ENCODE measurements at places on chromosomes 6 and 20. TPM values are rescaled to one million over a fixed set of nuclear protein-coding genes. Genes with fewer than 3 reads are reported as not detected.

DNA sequence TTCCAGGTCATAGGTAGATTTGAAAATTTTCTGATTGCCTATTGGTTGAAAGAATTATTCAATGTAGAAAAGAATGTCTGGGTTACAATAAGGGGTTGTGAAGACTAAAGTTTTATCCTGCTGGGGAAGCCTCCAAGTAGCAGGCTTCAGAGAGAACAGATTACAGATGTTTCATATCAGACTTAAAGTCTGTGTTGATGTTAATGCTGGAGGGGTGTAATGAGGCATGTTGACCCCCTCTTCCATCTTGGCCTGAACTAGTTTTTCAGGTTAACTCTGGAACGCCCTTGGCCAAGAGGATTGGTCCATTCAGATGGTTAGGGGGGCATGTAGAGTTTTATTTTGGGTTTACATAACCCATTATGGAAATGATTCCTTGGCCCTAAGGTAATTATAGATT lies 356.2 kb downstream of the UTRN start:
- H3K4me3 ChIP-seq = no peak overlapping the region
- no peak for DNase-seq
- no peak overlapping the region for H3K27ac ChIP-seq
- H3K4me1 ChIP-seq = no peaks in the 10 kb centered on the region
- no peaks in the 10 kb centered on the region for H3K27me3 ChIP-seq

The LY6G6C gene
- not detected for total RNA-seq

DNA sequence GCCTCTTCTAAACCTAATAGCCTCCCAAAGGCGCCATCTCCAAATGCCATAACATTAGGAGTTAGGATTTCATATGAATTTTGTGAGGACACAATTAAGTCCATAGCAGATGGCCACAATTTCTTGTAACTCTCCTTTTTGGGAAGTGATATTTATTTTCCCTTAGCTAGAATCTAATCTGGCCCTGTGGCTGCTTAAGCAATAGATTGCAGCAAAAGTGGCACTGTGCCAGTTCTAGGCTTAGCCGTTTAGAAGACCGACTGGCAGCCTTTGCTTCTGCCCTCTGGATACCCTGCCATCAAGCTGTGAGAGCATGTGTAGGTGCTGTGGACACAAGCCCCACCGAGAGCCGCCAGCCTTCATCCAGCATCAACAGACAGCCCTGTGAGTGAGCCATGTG lies 15.9 kb upstream of the ADGB start:
- H3K4me3 ChIP-seq = no peak overlapping the region
- H3K27me3 ChIP-seq = no peaks in the 10 kb centered on the region
- peak; percentile 69 for DNase-seq
- H3K4me1 ChIP-seq = no peaks in the 10 kb centered on the region

The CASS4 gene
- 3.4 TPM for total RNA-seq

The PRR18 gene
- not detected for total RNA-seq

DNA sequence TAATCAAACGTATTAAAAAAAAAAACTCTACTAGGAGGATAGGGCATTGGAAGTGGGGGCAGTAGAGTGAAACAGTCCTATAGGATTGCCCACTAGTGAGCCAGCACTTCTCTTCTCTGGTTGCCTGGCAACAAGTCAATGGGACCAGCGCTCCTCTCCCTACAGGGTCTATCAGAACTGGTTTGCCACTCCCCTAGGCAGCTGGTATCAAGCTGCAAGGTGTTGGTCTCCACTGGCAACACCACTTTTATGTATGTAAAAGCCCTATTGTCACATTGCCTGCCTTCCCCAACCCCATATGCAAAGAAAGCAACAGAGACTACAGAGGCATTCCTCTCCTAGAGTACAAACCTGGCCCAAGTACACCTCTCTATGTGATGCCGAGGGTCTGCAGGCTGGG lies 166.9 kb upstream of the MCHR2 start:
- H3K4me3 ChIP-seq = no peak overlapping the region
- H3K27me3 ChIP-seq = peaks cover 2% of the 10 kb centered on the region
- H3K27ac ChIP-seq = no peak overlapping the region
- H3K4me1 ChIP-seq = no peaks in the 10 kb centered on the region
- no peak for DNase-seq

- DNase-seq = no peak
- no peak overlapping the region for H3K4me3 ChIP-seq
- H3K27me3 ChIP-seq = no peaks in the 10 kb centered on the region
Measured at GRCh38 chr6:87213364-87213763, 58.0 kb downstream of the ZNF292 start.

The IMPG1 gene
- total RNA-seq = 0.15 TPM

DNA sequence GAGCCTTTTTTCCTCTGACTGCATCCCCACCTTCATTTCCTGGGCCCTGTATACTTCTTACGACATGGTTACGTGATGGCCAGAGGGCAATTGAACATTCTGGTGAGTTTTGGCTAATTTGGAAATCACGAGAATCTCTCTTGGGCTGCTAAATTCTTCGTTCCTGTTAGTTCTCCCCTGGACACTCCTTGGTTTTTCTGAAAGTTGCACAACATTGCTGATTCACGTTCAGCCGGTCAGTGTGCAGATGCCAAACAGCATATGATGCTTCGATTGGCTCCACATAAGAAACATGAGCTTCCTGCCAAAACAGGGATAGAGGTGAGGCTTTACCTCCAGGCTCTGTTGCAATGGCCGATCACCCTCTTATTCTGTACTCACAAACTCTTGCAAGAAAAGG lies 119.4 kb upstream of the LY86 start:
- H3K4me3 ChIP-seq = no peak overlapping the region
- DNase-seq = peak; percentile 52
- H3K4me1 ChIP-seq = no peaks in the 10 kb centered on the region
- no peak overlapping the region for H3K27ac ChIP-seq
- no peaks in the 10 kb centered on the region for H3K27me3 ChIP-seq
- no peaks in the 10 kb centered on the region for H3K36me3 ChIP-seq

DNA sequence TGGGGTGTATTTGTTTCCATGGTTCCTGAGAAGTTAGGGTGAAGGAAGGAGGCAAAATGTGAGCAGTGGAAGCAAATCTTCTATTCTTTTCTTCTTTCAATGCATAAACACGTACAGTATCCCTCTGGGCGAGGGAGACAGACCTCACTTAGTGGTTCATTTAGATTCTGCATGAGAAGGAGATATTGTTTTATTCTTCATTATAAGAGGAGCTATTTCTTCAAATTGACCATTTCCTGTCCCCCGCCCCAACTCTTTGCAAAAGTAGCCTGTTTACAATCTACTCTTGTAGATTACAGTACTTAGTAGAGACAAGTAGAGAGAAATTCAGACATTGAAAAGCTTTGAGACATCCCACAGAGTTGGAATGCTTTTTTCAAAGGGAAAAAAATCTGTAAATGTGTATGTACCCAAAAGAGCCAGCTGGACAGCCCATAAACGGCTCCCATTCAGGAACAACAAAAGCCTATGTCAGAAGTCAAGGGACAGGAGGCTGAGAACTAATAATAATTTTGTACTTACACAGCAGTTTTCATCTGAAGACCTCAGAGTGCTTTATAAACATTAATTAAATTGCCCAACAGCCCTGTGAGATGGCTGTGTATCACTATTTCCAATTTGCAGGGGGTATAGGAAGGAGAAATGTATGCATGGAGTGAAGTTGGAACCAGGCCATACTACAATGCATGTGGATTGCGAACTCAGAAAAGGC lies 23.9 kb downstream of the CD83 start:
- no peak overlapping the region for H3K27ac ChIP-seq
- no peak overlapping the region for H3K4me3 ChIP-seq

DNA sequence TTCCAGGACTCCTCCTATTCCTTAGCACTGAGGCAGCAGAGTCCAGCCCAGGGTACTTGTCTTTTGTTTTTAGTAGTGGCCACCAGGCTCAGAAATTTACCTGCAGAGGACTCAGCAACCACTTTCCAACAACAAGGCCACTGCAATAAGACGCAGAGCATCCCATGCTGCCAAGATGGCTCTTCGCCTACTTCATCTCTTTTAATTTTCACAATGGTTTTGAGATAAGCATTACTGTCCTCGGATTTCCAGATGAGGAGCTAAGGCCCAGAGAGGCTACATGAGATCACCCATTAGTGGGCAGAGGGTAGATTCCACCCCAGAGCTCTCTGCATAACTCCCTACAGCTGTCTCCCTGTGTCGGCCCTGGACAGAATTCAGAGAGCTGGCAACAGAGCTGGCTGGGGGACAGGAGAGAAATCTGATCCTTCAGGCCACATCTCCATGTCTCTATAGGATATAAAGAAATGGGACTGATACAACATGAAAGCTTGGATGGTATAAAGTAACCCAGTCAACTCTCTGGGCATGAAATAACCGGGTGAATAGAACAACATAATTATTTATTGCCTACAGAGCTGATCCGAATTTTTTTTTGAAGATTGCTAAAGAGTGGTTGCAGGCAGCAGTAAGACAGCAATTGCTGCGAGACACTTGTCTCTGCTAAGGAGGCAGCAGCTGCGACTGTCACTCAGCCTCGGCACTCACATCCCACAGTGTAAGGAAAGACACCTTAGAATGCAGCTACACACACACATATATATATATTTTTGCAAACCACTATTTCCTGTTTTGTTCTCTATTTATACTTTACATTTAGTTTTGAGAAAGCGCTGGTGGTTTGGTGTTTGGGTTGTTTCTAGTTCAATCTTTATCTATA lies 37.2 kb downstream of the SCML4 start:
- H3K36me3 ChIP-seq = no peaks in the 10 kb centered on the region
- no peak overlapping the region for H3K27ac ChIP-seq
- H3K4me3 ChIP-seq = no peak overlapping the region
- H3K4me1 ChIP-seq = no peaks in the 10 kb centered on the region

The OPN5 gene
- total RNA-seq = not detected

- no peak for DNase-seq
- H3K27me3 ChIP-seq = no peaks in the 10 kb centered on the region
- no peak overlapping the region for H3K27ac ChIP-seq
- no peak overlapping the region for H3K4me3 ChIP-seq
- no peaks in the 10 kb centered on the region for H3K4me1 ChIP-seq
- no peaks in the 10 kb centered on the region for H3K36me3 ChIP-seq
Measured at GRCh38 chr6:164398647-164399046, 910.8 kb downstream of the C6orf118 start.

DNA sequence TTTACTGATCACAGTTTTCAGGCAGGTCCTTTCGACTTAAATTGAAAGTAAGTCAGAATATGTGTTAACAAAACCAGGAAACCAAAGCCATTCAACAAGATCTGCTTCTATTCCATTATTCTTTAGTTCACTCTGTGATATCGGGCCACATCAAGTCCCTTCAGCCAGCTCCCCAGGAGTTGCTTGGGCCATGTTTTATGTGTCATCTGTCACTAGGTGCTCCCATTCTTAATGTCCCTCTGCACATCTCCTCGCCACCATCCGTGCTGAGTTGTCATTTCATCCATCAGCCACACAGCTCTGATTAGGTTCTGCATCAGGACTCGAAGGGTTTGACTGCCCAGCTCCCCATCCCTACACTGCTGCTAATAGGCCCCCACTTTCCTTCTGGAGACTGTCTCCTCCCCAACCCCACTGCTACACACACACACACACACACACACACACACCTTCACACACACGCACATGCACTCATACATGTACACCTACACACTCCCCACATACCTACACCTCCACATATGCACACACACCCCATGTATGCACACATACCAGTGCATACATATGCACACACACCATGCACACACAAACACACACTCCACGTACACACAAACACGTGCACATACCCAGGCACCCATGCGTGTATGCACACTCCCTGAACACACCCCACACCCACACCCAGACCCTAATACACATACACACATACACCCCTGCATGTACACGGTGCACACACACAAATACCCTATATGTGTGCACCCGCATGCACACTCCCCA lies 143.3 kb upstream of the GMDS start:
- DNase-seq = no peak
- no peaks in the 10 kb centered on the region for H3K4me1 ChIP-seq
- no peaks in the 10 kb centered on the region for H3K36me3 ChIP-seq
- H3K27ac ChIP-seq = no peak overlapping the region
- H3K27me3 ChIP-seq = no peaks in the 10 kb centered on the region
- H3K4me3 ChIP-seq = no peak overlapping the region

The TMC2 gene
- 0.15 TPM for total RNA-seq

The SLC17A9 gene
- total RNA-seq = 17.8 TPM

- no peak for DNase-seq
- no peak overlapping the region for H3K27ac ChIP-seq
- H3K4me1 ChIP-seq = no peaks in the 10 kb centered on the region
- no peaks in the 10 kb centered on the region for H3K36me3 ChIP-seq
- H3K27me3 ChIP-seq = no peaks in the 10 kb centered on the region
Measured at GRCh38 chr20:17896771-17897369, 71.7 kb downstream of the SNX5 start.

All from aorta (tissue), 5 donors.